ENCODE measurements at places on chromosomes 11 and 22.
A peak's percentile ranks its signal among the peaks of the same experiment; 100 is the strongest.

DNA sequence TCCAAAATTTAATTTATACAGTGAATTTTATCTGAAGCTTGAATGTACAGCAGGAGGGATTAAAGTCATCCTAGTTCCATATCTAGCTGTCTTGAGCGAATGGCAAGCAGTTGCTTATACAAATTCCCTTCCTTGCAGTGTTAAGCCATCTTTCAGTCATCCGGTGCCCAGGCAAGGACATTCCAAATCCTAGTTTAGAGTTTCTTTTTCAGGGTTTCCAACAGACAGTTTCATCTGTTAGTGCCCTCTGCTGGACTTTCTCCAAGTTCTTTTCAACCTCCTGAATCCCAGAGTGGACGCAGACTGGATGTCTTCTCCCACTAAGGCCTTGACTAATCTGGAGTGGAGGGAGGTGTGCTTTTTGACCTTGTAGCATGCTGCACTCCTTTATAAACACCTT, 45.4 kb downstream of the GRAMD1B start:
- DNase-seq = peak; percentile 62

DNA sequence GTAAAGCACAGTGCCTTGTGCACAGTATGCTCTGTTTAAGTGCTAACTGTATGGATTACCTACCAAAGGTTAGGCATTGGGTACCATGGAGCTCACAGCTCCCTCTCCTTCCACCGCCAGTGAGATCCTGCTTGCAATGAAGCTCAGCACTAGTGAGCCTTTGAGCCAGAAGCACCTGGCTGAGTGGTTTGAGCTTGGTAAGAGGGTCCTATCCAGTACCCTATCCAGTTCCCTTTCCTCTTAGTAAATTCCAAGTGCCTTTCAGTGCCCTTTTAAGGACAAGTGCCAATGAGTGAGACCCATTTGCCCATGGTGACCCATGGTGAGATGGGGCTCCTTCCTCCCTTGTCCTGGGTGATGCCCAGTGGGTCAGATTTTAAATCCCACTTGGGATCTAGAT, 43.1 kb upstream of the NAV2 start:
- DNase-seq = no peak

- no peak for DNase-seq
These were observed 865 bp upstream of the ZNF280A start for GRCh38 chr22:22520667-22521602.

GRCh38 chr11:72333661-72334060, 89.7 kb upstream of the PHOX2A start:
- no peak for DNase-seq

DNA sequence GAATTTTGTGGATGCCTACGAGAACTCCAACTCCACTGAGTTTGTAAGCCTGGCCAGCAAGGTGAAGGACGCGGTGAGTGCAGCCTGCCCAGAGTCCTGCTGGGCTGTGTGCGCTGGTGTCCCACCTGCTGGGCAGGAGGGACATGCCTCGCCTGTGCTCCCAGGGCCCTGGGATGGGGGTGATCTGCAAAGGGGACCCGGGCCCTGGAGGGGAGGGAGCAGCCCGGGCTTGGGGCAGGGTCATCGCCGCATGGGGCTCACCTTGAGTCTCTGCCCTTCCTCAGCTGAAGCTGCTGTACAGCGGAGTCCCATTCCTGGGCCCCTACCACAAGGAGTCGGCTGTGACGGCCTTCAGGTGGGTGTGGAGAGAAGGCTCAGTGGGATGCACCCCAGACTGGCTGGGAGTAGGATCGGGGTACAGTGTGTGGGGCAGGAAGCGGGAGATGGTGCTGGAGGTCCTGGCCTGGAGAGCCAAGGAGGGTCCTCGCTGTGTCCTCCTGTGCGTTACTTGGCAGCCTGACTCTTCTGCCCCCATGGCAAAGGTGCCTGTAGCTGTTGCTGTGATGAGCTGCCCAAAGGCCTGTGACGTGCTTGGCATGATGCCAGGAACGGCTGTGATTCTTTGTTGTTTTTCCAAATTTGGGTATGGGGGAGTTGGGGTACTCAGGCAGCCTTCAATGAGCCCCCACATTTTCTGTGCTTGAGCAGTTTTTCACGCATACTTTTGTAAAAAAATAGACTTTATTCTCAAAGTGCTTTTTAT, 29.2 kb downstream of the ST14 start:
- DNase-seq = no peak

DNA sequence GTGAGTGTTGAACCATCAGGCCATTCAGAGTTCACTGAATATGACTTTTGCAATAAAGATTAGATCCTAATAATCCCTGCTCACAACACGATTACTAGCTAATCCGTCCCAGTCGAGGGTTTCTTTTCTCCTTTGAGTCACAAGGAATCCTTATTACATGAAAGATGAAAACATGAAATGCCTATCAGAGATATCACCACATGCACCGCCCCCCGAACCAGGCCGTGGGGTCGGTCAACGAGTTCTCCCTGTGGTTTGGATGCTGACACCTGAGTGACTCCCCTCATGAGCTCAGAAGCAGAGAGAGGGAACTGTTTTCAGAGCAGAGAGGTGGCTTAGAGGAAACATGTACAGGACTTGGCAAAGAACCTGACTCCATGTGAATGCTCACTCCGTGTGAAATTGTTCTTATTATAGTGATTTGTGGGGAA, 263.3 kb downstream of the ETS1 start:
- DNase-seq = no peak

GRCh38 chr22:31730344-31730711, 19.6 kb downstream of the PRR14L start:
- DNase-seq = no peak

DNA sequence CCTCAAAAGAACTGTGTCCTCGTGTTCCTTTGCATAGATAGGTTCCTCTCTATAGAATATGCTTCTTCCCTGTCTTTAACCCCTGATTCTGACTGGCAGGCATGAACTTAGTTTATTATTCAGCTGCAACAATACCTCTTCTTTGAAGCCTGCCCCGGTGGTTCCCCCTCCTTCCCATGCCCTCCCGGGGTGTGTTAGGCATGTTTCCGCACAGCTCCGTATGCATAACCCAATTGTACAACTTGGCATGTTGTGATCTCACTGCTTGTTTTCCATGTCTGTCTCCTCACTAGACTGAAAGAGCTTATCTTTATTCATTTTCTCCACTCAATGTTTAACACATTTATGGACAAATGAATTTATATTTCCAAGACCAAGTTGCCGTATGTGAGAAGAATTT, 72.6 kb downstream of the DEPDC5 start:
- DNase-seq = no peak

DNA sequence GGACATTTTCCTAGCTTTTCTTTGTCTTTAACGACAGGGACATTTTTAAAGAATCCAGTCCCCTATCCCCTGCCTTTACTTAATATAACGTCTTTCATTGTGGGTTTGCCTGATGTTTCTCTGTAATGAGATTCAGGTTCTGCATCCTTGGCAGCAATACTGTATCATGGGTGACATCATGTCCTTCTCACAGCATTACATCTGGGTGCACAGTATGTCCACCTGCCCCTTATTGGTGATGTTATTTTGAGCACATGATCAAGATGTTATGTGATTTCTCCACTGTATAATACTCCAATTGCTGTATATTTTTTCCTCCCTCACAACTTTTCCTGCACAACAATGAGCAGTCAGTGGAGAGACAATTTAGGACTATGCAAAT, 9.7 kb upstream of the STK33 start:
- peak; percentile 14 for DNase-seq

GRCh38 chr11:94862926-94863880, 95.0 kb downstream of the AMOTL1 start:
- DNase-seq = peak; percentile 54

GRCh38 chr11:68812526-68812925, 29.2 kb downstream of the CPT1A start:
- DNase-seq = no peak

DNA sequence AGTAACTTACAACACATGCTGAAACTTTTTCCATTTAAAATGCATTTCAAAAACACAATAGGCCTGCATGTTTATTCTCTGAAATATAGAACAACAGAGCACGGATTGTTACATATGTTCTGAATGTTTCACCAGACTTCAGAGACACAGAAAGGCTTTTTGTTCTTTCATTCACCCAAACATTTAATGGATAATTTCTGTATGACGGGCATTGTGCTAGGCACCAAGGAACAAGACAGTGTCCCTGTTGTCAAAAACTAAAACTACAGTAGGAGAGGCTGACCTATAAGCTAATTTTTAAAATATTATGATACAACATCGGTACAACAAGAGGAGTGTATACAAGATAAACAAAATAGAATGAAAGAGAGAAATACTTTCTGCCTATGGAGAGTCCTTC, 81.9 kb upstream of the TEAD1 start:
- no peak for DNase-seq

GRCh38 chr11:103035791-103036434, 56.0 kb downstream of the DCUN1D5 start:
- peak; percentile 92 for DNase-seq

DNA sequence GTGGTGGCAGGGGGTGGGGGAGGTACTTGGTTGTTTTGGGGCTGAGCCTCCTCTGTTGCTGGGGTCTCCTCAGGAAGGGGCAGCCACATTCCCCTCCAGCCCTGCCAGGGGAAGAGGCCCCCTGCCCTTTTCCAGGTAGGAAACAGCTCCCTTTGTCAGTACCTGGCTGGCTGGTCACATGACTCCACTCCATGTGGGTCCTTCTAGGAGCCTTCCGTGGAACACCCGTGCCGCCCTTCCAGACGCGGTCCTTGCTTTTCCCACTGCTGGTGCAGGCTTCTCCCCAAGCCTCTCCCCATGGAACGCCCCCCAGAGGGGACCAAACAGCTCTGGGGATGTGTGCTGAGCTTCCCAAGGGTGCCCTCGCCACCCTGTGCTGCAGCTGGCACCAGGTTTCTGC, 19.9 kb downstream of the IFT27 start:
- no peak for DNase-seq

DNA sequence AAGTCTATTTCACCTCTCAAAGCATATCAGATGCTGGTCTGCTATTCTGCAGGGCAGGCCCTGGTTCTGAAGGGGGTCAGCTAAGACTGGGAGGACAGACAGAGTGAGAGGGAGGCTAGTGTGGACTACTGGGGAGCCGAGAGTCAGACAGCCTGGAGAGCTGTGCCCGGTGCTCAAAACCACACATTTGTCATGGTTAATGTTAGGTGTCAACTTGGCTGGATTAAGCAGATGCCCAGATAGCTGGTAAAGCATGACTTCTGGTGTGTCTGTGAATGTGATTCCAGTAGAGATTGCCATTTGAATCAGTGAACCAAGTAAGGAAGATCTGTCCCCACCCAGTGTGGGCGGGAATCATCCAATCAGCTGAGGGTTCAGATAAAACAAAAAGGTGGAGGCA, 102.6 kb downstream of the SNX19 start:
- DNase-seq = no peak
